SJCRH30 (cell line): ENCODE measurements at places on chromosomes 6 and 20. TPM values are rescaled to one million over a fixed set of nuclear protein-coding genes. Genes with fewer than 3 reads are reported as not detected.

- DNase-seq = no peak
These were observed 26.4 kb downstream of the RMND1 start for GRCh38 chr6:151425561-151425960.

- no peak for DNase-seq
These were observed 35.4 kb upstream of the E2F3 start for GRCh38 chr6:20366082-20366830.

DNA sequence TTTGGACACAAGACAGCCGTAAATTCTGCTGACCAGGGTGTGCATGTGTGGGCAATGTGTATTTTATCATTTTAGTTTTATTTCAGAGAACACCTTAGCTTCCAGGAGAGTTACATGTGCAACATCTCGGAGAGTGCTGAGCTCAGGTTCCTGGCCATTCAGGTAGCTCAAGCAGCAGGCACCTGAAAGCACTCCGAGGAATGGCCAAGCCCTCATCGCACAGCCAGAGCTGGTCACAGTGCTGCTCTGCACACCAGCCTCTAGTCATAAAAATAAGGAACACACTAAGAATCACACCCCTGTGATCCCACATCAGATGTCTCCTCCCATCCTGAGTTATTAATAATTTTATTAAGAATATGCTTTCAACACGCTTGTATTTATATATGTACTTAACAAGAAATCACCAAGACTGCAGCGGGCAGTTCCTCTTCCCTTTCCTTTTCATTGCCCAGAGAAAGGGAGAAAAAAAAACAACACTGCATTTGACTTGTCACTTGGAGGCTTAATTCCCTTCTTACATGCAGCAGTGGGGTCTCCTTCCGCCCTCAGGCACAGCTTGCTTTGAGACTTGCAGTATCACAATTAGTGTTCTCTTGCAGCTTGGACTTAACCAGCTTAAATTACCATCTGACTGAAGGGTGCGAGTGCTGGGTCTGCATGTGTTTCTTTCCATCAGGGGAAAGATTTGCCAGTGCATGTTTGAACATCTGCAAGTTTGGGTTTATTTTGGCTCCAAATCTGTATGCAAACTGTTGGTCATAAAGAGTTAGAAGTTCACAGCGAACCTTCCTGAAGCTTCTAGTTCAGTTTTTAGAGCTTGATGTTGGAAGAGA lies 36.0 kb upstream of the IRF4 start:
- DNase-seq = peak; percentile 59

DNA sequence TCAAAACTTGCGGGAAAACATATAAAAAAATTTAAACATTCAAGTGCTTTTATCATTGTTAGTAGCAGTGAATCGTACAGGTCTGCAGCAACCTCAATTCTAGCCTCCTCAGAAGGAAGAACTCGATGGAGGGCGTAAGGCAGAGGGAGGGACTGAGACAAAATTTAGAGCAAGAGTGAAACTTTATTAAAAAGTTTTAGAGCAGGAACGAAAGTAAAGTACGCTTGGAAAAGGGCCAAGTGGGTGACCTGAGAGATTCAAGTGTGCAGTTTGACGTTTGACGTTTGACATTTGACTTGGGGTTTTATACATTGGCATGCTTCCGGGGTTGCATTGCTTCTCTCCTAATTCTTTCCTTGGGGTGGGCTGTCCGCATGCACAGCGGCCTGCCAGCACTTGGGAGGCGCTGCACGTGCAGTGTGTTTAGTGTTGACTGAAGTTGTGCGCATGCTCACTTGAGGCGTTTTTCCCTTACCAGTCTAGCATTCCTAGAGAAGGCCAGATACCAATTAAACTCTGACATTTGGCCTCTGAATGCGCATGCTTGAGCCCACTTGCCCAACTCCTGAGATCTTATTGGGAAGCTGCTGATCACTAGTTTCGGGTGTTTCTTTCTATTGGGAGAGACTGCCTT lies 82.6 kb downstream of the TBX18 start:
- no peak for DNase-seq

DNA sequence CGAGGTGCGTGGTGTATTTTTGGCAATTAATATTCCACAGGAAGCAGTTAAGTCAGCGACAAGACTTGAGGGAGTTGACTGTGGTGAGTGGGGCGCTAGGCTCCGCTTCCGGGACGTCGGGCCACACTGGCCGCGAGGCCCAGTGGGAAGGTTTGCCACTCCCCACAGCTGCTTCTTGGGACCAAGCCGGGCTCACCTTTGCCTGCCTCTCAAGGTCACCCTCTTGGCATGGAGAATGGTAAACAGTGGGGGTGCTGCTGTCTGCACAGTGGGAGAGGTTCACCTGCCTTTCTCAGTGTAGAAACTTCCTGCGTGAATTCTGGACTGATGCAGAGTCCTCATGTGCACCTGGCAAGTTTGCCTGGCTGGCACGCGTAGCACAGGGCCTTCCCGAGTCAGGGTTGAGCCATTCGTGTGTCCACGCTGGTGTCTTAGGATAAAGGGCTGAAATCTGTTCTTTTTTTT lies 6.4 kb downstream of the OSBPL2 start:
- no peak for DNase-seq

- DNase-seq = no peak
These were observed 154.1 kb downstream of the RPS12 start for GRCh38 chr6:132968419-132968950.

- no peak for DNase-seq
These were observed 58.2 kb downstream of the ZNF831 start for GRCh38 chr20:59221707-59222252.

Gene TRIM10
- not detected in 2 replicates for total RNA-seq

Gene PDYN
- not detected in 2 replicates for total RNA-seq
